ENCODE measurements at places on chromosomes 7 and 10.

- no peak for DNase-seq
Measured at GRCh38 chr7:79272066-79272669, 181.3 kb downstream of the MAGI2 start.

GRCh38 chr7:128431221-128431620 lies 21.4 kb upstream of the IMPDH1 start:
- DNase-seq: no peak

DNA sequence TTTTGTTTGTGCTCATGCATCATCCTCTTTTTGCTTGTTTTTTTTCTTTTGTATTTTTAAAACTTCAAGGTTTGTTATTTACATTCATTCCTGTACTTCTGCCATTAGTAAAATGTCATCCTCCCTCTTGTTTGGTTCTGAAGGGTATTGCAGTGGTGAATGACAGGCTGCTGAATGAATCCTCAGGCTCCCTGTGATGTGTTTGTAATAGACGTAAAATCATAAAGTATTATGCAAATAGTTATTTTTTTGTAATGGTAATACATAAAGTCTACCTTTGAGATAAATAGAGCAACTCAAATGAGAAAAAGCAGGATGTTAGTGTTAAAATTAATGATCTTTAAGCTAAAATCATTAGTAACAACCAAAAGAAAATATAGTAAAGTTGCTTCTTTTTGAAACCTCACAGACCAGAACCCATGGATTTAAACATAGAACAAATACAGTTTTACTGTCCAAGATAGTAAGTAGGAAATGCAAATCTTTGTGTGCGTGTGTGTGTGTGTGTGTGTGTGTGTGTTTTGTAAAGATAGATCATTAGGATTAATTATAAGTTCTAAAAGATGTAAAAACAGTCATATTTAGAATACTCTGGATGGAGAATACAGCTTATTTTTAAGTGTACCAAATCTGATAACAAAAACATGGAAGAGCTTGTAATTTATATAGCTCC lies 4.5 kb downstream of the GLCCI1 start:
- DNase-seq: no peak

GRCh38 chr7:103735377-103735776 lies 254.1 kb downstream of the RELN start:
- DNase-seq: no peak

- DNase-seq: no peak
Measured at GRCh38 chr7:30851651-30852307, 59.9 kb upstream of the AQP1 start.

DNA sequence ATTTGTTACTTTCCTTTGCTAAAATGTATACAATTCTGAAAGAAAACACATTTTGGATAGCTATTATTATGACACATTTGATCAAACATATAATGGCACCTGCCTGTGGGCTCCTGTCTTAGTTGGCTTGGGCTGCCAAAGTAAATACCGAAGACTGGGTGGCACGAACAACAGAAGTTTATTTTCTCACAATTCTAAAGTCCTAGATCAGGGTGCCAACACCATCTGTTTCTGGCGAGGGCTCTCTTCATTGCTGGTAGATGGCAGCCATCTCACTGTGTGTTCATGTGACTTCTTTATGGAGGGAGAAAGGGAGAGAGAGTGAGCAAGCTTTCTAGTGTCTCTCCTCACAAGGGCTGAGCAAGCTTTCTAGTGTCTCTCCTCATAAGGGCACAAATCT lies 195.8 kb upstream of the FAM3C start:
- no peak for DNase-seq

GRCh38 chr10:42985436-42986316 lies 91.2 kb upstream of the RET start:
- no peak for DNase-seq

DNA sequence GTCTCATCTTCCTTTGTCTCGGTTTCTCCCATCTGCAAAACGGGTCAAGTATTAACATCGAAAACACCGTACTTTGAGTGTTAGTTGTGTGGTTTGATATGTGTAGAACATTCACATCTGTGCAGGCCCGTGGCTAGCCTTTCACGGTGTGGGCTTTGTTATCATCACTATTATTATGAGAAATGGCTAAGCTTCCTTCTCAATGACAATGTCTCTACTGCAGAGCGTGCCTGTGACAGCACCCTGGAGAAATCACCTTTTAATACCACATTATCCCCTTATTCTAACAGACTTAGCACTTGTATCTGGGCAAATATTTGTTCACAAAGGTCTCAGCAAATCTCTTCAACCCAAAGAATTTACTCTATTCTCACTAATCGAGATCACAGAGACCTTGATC lies 55.8 kb downstream of the FAM171A1 start:
- no peak for DNase-seq

DNA sequence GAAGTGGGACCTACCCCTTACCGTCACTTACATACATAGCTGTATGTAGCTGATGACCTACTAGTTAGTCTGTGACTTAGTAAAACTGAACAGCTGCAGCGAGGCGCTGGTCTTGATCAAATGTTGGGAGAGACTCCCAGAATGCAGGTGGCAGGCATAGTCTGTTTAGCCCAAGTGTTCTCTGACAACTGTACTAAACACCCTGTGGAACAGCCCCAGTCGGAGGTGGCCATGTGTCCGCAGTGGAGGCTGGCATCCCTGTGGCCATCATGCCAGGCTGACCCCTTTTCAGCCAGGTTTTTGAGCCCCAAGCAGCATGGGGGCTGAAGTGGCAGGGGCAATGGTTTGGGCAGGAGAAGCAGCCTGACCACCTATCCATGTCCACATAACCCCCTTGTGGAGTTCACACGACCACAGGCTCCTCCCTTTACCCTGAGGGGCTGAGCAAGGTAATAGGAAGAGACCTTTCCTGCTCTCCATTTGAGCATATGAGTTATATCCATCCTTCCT lies 7.2 kb downstream of the ADCY1 start:
- DNase-seq: no peak

- no peak for DNase-seq
Measured at GRCh38 chr7:139871331-139871730, 42.3 kb downstream of the TBXAS1 start.

DNA sequence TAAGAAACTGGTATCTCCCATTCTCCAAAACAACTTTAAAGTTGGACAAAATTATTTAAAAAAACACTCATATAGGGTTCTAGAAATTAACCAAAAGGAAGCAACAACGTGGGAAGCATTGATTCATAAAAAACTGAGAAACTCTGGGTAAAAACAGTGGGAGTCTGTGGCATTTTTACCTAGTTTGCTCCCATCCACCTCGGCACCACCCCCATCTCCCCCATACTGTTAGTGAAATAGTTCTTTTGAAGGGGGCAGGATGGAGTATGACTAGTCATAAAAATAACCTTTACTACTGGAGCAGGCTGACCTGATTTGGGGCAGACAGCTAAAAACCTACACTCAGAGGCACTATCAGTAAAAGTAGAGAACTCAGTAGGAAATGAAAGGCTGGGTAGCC lies 123.2 kb downstream of the AVL9 start:
- DNase-seq: no peak

- no peak for DNase-seq
Measured at GRCh38 chr10:72353028-72353964, 1.4 kb downstream of the DNAJB12 start.

GRCh38 chr10:62019685-62020359 lies 118.3 kb downstream of the ARID5B start:
- DNase-seq: no peak

DNA sequence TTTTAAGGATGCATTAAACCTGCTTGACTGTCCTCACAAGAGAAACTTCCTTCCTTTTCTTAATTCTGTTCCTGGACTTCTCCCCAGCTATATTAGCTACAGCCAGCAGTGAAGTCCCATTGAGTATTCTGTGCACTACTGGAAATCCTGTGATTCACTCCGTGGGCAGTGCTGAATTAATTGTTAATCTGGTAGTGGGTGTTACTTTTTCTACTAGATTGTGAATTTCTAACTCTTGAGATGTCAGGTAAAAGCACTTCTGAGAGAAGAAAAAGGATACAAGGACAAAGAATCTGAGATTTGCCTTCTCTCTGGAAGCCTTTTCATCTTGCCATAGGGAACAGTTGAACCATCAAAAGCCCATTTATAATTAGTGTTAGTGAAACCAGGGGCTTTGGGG lies 33.9 kb downstream of the CYCS start:
- no peak for DNase-seq

DNA sequence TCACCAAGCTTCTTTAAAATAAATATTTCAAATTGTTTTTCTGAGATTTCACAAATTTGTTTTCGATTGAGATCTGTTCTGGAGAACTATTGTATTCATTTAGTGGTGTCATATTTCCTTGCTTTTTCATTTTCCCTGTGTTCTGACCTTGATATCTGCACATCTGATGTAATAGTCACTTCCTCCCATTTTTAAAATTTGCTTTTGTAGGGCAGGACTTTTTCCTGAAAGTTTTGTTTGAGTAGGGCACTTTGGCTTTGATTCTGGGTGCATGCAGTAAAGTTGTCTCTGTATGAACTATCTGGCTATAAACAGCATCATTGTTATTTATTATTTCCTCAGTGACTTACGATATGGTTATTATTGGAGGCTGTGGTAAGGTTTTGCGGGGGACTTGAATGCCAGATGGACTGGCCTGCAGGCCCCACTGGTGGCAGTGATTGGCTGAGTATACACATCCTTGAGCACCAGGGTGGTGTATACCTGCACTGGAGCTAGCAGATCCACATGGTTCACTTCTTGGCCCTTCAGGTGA lies 83.6 kb downstream of the CSTF2T start:
- DNase-seq: no peak

GRCh38 chr10:113867904-113868303 lies 13.4 kb downstream of the NHLRC2 start:
- DNase-seq: no peak

DNA sequence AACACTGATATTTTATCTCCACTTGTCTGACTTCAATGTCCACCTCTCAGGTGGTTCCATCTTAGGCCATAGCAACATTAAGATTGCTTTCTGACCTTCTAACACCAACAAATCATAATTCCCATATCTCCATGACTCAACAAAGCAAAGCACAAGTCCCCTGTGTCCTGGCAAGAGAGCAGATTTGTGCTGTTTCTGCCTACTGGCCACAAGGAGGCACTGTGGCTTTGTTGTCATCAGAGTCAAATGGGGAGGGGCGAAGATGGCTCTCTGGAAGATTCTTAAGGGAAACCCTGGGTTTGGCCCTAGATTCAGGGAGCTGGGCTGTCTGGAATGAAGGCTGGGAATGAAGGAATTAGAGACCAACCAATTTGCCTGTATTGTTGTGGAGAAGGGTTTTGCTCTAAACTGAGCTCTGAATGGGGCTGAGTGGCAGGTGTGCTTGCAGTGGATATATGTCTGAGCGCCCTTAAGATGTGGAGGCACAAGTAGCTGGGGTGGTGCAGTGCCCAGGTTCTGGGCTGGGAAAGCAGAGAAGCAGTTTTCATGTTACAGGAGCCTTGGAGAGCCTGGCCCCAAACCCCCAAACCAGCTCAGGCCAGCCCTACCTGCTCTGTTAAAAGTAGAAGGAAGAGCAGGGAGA lies 154.8 kb upstream of the PRSS58 start:
- DNase-seq: no peak

DNA sequence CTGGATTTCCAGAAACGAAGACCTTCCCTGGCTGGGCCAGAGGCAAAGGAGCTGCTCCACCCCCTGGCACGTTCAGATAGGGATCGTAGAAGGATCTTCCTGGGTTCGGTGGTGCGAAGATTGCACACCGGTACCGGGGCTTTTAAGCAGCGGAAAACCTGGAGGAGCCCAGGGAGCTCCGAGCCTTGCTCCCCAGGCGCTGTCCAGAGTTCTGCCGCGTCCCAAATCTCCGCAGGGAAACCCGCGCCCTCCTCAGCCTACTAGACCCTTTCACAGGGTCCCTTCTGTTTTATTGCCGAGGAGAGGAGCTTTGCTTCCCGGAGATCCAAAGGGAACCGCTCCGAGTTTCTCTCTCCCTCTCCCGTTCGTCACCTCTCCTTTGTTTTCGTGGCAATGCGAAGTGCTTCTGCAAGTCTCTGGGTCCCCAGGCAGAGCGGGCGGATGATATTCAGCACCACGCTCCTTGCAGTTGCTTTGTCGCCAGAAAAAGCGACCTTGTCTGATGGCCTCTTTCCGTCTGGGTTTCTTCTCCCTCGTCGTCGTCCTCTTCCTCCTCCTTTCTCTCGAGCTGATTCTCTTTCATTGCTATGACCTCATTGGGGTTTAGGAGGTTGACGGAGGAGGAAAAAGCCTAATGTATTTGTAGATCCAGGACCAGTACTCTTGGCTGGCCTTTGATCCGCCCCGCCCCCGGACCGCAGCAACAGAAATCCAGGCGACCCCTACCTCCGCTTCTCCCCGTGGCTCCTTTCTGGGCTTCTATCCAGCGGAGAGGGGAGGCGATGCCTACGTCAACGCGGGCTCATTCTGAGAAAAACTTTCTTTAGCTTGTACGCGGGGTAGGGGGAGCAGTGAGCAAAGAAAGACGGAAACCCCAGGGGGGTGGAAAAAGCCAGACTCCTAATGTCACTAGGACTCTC lies at the start of gene TMEM196:
Gene TMEM196, minus strand, starts transcription at position 777 of the 920 bp plus-strand sequence. CDS start 921 bp downstream, outside the sequence.
- no peak for DNase-seq

GRCh38 chr10:80275135-80275498 lies 14.3 kb downstream of the MAT1A start:
- no peak for DNase-seq

DNA sequence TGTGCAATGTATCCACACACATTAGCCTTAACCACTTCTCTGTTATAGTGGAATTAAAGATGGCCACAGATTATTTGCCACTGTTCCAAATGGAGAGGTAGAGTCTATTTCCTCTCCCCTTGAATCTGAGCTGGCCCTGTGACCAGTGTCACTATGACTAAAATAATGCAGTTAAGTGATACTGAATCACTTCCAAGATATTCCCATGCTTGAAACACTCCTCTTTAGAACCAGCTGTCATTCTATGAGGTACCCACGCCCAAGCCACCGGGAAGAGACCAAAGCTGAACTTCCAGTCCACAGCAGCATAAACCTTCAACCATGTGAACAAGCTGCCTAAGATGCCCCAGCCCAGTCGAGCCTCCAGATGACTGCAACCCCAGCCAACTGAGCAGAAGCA lies 2.1 kb upstream of the DHX32 start:
- DNase-seq: no peak

- no peak for DNase-seq
Measured at GRCh38 chr7:22718200-22718711, 8.7 kb upstream of the IL6 start.

DNA sequence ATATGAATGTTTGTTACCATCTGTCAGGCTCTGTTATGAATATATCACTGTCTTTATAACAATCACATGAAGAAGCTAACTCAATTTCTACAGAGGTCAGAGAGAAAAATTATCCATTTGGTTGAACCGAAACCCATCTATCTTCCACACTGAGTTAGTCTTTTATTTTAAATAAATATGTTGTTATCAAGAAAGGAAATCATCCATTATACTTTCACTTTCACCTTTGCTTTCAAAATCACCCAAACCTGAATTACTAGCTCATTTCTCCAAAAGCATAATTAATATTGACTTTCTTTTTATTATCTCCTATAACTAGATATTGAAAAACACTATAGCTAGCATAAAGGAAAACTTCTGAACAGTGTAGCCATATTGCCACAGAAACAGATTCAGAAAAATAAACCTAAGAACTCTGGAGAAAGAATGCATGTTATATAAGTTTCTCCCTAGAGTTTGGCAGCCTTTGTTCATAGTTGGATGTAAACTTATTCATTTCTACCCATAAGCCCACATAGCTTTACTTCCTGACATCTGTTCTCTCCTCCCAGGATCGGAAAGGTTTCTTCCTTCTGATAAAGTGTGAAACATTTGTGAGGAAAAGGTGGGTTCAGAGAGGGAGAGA lies 66.0 kb downstream of the NPSR1 start:
- DNase-seq: no peak
